ENCODE measurements at places on chromosomes 1 and 21. TPM values are rescaled to one million over a fixed set of nuclear protein-coding genes. Genes with fewer than 3 reads are reported as not detected.
A peak's percentile ranks its signal among the peaks of the same experiment; 100 is the strongest.

DNA sequence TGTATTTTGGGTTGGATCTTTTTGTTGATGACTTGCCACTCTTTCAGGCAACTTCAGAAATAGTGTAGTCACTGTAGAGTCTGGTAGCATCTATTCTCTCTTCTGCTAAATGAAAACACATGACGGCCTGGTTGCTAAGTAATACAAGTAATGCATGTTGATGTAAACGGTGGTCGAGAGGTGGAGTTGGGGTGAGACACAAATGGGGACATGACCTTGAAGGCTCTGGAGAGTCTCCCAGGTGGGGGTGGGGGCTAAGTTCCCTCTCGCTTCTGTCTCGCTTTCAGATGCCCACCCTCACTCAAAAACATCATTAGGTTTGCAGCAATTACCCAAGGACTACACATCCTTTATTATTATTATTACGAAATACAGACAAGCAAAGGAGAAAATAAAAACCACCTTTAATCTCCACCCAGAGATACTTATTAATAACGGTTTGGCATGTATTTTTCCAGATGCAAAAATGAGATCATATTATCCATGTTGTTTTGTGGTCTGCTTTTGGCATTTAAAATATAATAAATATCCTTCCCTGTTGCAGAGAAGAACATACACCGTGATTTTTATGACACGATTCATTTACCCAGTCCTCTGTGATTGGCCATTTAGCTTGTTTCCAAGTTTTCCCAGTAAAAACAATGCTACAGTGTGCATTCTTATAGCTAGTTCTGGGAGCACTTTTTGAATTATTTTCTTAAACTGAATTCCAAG is 138.1 kb downstream of the MIS18A start:
- H3K27me3 ChIP-seq, result peaks cover 7% of the 10 kb centered on the region
- no peak overlapping the region for H3K4me3 ChIP-seq
- no peaks in the 10 kb centered on the region for H3K4me1 ChIP-seq
- no peak for DNase-seq

DNA sequence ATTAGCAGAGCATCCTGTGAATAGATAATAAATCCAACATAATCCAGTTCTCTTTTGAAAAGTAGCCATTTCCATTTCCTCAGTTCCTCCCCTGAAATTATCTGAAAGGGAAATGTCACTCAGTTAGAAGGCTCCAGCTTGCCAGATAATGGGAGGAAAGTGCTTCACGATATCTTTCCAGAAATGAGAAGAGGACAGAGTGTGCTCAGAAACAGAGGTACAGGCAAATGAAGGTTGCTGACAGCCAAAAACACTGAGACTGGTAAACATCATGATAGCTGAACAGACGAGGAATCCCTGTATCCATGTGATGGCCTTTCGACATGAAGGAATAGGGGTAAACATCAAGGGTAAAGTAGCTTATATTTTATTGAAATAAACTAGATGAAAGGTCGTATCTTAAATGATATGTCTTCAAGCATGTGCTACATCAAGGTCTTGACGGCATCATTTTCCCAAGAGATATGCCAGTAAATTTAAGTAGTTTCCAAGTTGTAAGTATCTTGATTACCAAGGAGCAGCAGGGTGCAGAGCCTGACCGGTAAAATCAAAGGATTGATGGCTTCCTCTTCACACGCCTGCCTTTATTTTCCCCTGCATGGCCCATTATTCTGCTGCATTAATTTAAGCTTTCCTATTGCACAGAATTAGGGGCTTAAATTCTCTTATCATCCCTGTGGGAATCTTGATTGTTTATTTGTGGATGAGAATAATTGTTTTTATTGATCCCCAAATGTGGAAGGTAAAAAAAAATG is 244.3 kb upstream of the ST6GALNAC5 start:
- no peaks in the 10 kb centered on the region for H3K27me3 ChIP-seq
- no peak for DNase-seq

DNA sequence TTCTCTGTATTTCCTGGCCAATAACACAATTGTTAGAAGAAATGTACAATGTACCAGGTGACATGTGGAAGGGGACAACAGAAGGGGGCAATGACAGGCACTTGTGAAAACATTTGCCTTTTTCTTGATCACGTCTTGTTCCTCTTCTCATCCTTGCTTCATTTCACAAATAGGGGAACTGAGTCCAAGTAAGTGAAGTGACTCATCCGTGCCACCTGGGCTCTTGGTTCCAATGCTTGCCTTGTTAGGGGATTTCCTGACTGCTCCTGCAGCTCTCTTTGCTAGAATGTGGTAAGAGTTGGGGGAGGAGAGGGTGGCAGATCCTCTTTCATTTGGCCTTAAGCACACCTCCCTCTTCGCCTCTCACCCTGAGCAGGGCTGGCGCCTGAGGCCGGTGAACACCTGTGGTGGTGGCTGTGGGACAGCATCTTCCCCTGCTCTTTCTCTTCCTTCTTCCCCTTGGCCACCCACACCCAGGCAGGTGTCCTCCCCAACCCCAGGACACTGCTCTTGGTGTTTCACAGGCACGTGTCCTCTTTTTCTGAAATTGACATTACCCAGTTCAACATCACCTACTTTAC is 2.2 kb upstream of the RHEX start:
- no peaks in the 10 kb centered on the region for H3K36me3 ChIP-seq
- H3K27me3 ChIP-seq, result peaks cover 4% of the 10 kb centered on the region
- peak; percentile 81 for DNase-seq
- peaks cover 37% of the 10 kb centered on the region for H3K4me1 ChIP-seq
- peak overlapping the region; percentile 86 for H3K27ac ChIP-seq

- H3K4me1 ChIP-seq, result no peaks in the 10 kb centered on the region
- H3K27me3 ChIP-seq, result peaks cover 26% of the 10 kb centered on the region
Measured at GRCh38 chr1:231094421-231094820, 54.4 kb upstream of the FAM89A start.

GRCh38 chr1:162721471-162721870 is 69.0 kb upstream of the HSD17B7 start:
- no peak overlapping the region for H3K4me3 ChIP-seq
- peaks cover 1% of the 10 kb centered on the region for H3K27me3 ChIP-seq
- H3K36me3 ChIP-seq, result no peaks in the 10 kb centered on the region
- H3K4me1 ChIP-seq, result no peaks in the 10 kb centered on the region
- DNase-seq, result no peak
- H3K27ac ChIP-seq, result no peak overlapping the region

DNA sequence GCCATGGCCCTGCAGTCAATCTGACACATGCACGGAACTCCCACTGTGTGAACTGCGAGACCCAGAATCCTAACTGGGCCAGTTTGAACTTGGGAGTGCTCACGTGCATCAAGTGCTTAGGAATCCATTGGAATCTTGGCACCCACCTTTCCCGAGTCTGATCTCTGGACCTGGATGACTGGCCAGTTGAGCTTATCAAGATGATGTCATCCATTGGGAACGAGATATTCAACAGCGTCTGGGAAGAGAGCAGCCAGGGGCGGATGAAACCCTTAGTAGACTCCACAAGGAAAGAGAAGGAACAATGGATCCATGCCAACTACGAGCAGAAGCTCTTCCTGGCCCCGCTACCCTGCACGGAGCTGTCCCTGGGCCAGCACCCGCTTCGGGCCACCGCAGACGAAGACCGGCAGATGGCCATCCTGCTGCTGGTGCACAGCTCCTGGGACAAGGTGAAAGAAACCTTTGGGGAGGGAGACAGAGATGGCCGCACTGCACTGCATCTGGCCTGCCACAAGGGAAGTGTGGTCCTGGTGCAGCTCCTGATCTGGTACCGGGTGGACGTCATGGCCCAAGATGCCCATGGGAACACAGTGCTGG is 3.1 kb upstream of the TDRD5 start:
- no peak for DNase-seq
- H3K36me3 ChIP-seq, result no peaks in the 10 kb centered on the region
- H3K27me3 ChIP-seq, result peaks cover 47% of the 10 kb centered on the region

DNA sequence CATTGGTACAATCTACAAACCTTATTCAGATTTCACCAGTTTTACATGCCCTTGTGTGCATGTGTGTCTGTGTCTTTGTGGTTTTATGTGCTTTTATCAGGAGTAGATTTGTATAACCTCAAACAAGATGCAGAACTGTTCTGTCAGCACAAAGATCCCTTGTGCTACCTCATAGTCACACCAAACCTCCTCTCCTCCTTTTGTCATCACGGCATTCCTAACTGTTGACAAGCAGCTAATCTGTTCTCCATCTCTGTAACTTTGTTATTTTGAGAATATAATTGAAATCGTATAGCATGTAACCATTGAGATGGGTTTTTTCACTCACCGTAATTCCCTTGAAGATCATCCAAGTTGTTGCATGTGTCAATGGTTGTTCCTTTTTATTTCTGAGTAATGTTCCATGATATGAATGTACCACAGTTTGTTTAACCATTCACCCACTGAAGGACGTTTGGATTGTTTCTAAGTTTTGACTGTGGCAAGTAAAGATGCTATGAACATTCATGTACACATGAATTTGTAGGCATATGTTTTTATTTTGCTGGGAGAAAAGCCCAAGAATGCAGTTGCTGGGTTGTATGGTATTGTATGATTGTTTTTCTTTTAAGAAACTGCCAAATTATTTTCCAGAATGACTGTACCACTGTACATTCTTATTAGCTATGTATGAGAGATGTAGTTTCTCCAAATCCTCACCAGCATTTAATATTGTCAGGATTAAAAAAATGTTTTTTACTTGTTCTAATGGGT is 78.1 kb upstream of the B3GALT2 start:
- no peaks in the 10 kb centered on the region for H3K27me3 ChIP-seq
- no peak overlapping the region for H3K4me3 ChIP-seq
- H3K27ac ChIP-seq, result no peak overlapping the region
- H3K36me3 ChIP-seq, result peaks cover 21% of the 10 kb centered on the region

- peaks cover 26% of the 10 kb centered on the region for H3K27me3 ChIP-seq
- H3K4me3 ChIP-seq, result no peak overlapping the region
- DNase-seq, result no peak
- H3K36me3 ChIP-seq, result no peaks in the 10 kb centered on the region
- H3K4me1 ChIP-seq, result peaks cover 2% of the 10 kb centered on the region
Measured at GRCh38 chr1:48000883-48001282, 3.7 kb upstream of the TRABD2B start.

DNA sequence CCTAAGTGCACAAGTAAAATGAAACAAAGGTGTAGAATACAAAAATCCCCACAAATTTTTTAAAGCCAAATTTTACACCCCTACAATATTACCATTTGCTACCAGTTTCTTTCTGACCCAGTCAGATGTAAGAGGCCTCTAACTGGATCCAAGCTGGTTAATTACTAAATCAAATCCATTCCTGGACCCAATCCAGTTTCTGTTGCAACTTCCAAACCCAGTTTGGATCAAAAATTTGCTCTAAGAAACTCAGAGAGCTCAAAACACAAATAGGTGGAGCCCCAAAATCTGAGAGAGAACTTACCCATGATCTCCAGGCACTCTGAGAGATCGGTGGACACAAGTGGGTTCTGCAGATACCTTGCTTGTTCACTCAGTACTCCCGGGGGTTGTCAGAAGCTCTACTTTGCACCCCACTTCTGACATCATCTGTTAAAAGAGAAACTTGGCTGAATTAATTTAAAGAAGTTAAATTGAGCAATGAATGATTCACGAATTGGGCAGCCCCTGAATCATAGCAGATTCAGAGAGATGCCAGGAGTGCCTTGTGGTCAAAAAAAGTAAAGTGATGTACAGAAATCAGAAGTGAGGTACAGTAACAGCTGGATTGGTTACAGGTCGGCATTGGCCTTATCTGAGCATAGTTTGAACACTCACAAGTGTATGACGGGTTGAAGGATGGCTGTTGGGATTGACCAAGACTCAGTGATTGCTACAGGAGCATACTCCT is 448.0 kb downstream of the KCNT2 start:
- no peaks in the 10 kb centered on the region for H3K36me3 ChIP-seq
- H3K4me3 ChIP-seq, result no peak overlapping the region
- no peak for DNase-seq
- H3K27ac ChIP-seq, result no peak overlapping the region

DNA sequence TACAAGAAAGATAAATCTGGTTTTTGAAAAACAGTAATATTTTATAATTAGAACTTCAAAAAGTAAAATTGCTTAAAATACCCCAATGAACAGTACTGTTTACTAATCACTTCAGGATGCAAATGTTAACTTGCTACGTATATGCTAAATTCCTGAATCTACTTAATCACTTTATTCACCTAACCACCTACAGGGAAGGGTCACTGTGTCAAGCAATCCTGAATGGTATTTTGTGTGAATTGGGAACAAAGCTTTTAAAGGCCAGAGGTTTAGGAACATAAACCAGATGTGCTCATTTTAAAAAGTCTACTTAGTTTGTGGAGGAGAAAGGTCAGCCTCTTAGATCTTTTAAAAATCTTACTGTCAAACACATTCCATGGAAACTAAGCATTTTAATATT is 1143.0 kb upstream of the ADGRL2 start:
- H3K36me3 ChIP-seq, result no peaks in the 10 kb centered on the region
- no peaks in the 10 kb centered on the region for H3K4me1 ChIP-seq
- no peak overlapping the region for H3K4me3 ChIP-seq

DNA sequence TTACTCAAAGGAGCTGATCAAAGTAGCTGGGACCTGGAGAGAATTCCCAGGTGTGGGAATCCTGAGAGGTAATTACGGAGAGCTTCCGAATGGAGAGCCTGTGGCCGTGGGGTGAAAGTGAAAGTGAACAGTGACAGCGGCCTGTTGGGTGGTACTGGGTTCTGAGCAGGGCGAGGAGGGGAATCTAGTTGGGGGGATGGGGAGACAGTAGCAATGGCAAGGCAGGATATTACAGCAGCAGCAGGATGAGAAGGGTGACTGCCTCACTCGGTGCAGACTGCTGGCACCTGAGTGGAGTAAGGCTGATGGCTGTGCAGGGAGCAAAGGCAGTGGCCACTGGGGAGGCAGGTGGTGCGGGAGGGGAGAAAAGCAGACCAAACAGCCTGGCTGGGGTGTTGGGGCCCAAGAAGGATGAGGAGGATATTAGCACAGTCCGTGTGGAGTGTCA is 70.3 kb upstream of the PRDX6 start:
- peak overlapping the region; percentile 66 for H3K27ac ChIP-seq
- no peaks in the 10 kb centered on the region for H3K27me3 ChIP-seq
- H3K36me3 ChIP-seq, result no peaks in the 10 kb centered on the region
- no peak for DNase-seq
- peak overlapping the region; percentile 47 for H3K4me3 ChIP-seq
- peaks cover 46% of the 10 kb centered on the region for H3K4me1 ChIP-seq

DNA sequence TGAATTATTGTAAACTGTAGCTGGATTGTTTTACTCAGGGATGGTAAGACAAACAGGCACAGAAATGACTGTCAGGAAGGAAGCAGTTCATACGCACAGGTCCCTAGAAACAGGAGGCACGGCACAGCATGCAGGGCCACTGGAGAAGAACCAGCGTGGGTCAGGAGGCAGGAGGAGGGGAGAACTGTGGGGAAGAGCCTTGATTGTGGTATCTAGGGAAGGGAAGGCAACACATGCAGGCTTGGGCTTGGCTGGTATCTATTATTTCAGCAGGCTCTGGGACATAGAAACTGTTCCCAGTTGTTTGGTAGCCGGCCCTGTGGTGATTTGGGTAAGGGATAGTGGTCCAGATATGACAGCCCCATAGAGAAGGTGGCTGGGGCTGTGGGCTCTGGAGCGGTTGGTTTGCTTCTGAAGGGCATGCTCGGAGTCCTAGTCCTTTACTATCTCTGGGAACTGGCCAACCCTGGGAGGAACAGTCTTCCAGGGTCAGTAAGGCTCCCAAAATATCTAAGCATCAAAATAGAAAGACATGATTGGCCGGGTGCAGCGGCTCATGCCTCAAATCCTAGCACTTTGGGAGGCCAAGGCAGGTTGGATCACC is 43.1 kb upstream of the CCSAP start:
- H3K27ac ChIP-seq, result no peak overlapping the region
- no peaks in the 10 kb centered on the region for H3K36me3 ChIP-seq
- H3K4me3 ChIP-seq, result no peak overlapping the region
- DNase-seq, result no peak
- H3K27me3 ChIP-seq, result peaks cover 4% of the 10 kb centered on the region

Gene ZFP69B
- total RNA-seq, result 3.5 TPM

Gene SH2D5
- total RNA-seq, result 1.6 TPM

Gene ARHGAP29
- not detected for total RNA-seq
